IMR-90 (cell line): ENCODE measurements at places on chromosomes 4 and X. TPM values are rescaled to one million over a fixed set of nuclear protein-coding genes. Genes with fewer than 3 reads are reported as not detected.

- no peak for DNase-seq
Measured at GRCh38 chr4:14835288-14835687, 167.0 kb upstream of the CPEB2 start.

GRCh38 chr4:8594097-8595038 lies 1.8 kb downstream of the CPZ start:
- DNase-seq = peak; percentile 72

DNA sequence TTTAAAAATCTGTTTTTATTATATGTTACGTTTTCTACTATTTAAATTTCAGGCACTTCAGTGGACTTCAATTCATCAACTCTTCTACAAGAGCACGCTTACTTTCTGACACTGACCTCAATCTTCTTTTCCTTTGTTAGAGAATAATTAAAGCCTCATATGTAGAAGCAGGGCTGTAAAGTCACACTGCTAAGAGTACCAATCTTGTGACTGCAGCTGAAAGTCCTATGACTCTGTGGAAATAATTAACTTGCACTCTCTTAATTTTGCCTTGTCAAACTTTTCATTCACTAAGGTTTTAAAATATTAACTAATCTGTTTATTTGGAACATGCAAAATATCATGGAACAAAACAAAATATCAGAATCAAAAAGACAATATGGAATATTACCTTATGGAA lies 498.1 kb downstream of the PCDH10 start:
- DNase-seq = no peak

- peak; percentile 80 for DNase-seq
Measured at GRCh38 chr4:142353149-142353738, 492.9 kb downstream of the INPP4B start.

- DNase-seq = no peak
Measured at GRCh38 chrX:130877892-130878341, 25.1 kb downstream of the ENOX2 start.

DNA sequence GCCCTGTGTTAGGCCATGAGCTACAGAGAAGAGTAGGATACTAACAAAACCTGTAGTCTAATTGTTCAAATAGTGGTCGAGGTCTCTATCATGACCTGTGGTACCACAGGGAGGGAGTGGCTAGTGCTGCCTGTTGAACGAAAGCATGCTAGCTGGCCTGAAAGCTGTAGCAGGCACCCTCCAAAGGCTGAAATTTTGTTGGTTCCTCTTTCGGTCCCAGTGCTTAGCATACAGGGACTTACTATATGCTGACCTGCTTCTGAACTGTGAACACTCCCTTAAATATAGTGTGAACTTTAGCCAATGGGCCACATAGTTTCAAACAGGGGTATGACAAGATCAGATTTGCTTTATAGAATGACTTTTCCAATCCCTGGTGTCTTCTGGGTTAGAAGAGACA lies 113.4 kb downstream of the PJA1 start:
- no peak for DNase-seq

DNA sequence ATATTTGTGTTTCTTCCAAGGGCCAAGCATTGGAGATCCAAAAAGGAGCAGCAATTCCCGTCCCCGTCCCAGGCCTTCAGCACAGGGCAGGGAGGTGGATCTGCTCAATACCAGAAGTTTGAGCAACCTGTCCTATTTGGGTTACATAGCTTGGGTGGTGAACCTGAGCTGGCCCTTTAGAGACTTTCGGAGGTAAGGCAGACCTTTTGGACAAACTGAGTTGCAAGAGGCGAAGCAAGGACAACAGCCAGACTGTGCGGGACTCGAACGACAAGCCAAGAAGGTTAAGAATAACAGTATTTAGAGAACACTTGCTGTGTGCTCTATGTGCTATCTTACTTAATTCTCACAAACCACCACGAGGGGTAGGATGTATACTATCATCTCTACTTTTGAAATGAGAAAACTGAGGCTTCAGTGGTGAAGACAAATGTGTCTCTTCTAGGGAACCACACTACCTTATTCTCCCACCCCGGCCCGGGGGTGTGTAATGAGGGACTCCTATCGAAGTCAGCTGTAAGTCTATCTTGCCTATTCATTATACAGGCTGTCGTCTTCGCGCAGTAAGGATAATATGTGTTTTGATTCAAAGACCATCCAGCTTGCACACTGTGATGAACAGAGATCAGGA lies 1.3 kb downstream of the NOP14 start:
- DNase-seq = no peak

Gene VEGFC
- total RNA-seq = 22.9 and 26.9 TPM in 2 replicates

Gene SORBS2
- total RNA-seq = under 0.01 and 0.18 TPM in 2 replicates

- DNase-seq = no peak
Measured at GRCh38 chrX:153439977-153440376, 5.9 kb downstream of the TREX2 start.

DNA sequence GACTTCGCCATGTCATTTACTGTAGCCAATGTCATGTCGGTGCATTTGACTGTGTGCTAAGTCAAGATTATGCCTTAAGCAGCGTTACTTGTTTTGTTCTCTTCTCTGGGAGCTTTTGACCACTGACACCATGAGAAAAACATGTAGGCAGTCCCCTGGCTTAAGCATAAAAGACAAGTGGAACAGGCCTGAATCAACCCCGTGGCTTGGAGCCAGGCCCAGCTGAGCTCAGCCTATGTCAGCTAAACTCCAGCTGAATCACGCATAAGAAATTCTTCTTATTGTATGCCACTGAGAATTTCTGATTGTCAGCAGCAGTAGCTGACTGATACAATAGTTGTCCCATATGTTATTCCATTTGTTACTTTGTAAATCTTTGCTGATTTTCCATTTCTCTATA lies 261.9 kb downstream of the CBLL2 start:
- DNase-seq = peak; percentile 85

Gene WWC2
- 27.4 and 28.1 TPM in 2 replicates for total RNA-seq

Gene SLC38A5
- 12.2 and 12.8 TPM in 2 replicates for total RNA-seq

- no peak for DNase-seq
Measured at GRCh38 chr4:139330283-139330682, 28.0 kb upstream of the NDUFC1 start.

DNA sequence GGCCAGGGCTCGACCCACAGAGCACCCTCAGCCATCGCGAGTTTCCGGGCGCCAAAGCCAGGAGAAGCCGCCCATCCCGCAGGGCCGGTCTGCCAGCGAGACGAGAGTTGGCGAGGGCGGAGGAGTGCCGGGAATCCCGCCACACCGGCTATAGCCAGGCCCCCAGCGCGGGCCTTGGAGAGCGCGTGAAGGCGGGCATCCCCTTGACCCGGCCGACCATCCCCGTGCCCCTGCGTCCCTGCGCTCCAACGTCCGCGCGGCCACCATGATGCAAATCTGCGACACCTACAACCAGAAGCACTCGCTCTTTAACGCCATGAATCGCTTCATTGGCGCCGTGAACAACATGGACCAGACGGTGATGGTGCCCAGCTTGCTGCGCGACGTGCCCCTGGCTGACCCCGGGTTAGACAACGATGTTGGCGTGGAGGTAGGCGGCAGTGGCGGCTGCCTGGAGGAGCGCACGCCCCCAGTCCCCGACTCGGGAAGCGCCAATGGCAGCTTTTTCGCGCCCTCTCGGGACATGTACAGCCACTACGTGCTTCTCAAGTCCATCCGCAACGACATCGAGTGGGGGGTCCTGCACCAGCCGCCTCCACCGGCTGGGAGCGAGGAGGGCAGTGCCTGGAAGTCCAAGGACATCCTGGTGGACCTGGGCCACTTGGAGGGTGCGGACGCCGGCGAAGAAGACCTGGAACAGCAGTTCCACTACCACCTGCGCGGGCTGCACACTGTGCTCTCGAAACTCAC lies 3.6 kb downstream of the MID1IP1 start:
- DNase-seq = no peak

GRCh38 chrX:24231131-24231540 lies 81.6 kb downstream of the ZFX start:
- DNase-seq = peak; percentile 93

Gene GRIA2
- not detected in 2 replicates for total RNA-seq

GRCh38 chrX:38327775-38328081 lies 419 bp upstream of the RPGR start:
- no peak for DNase-seq

DNA sequence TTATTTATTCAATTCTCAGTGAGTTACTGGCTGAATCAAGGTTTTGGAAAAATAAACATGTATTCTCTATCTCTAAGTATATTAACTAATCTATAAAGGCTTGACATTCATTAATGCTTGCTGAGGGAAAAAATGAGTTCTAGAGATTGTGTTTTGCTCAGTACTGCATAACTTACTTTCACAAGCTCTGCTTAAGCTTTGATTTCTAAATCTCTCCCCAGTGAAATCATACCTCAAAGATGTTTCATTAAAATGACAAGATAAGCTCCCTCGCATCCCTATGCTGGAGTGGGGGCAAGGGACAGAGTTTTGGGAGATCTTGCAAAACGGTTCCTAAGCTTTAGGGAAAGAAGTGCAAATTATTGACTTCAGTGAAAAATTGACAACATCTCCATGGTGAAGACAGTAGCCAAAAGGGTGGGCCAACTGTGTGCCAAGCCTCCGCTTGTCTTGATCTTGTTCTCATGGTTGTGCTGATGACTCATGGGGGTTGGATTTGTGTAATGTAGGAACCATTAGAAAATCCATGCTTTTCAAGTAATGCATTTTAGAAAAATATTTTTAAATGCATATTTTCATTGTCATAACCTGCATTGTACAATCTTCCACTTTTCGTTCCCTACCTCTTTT lies 521.4 kb downstream of the RPA4 start:
- DNase-seq = peak; percentile 34

Gene KCND1
- 0.28 and 0.36 TPM in 2 replicates for total RNA-seq

Gene FAM47E
- under 0.01 TPM in 1 of 2 replicates, not detected in the other for total RNA-seq

Gene CT45A5
- total RNA-seq = not detected in 2 replicates

Gene MAGIX
- 0.56 and 0.72 TPM in 2 replicates for total RNA-seq

Gene XKRX
- total RNA-seq = 0.83 and 0.90 TPM in 2 replicates

GRCh38 chrX:3940000-3940610 lies 226.7 kb upstream of the PRKX start:
- peak; percentile 20 for DNase-seq

DNA sequence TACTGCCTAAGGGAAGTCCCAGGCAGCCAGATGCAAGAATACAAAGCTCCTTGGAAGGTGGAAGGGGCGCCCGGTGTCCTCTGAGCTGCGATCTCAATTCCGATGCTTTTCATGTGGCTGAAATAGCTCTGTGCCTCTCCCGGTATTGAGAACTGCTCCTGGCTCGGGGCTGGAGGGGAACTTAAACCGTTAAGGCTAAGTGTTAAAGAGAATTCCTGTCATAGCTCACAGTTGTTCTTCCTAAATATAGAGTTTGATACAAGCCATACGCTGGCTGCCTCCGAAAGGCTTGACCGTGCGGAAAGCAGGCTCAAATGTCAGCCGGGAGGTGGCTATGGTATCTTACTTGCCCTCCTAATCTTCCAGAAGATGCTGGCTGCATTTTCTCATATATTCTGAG lies at the start of gene SMPX:
SMPX (minus strand) TSS at position 157 of the 400 bp plus-strand sequence. CDS start 3,826 bp downstream, outside the sequence.
- DNase-seq = no peak

Gene FATE1
- total RNA-seq = not detected in 2 replicates

Gene SPP1
- 0.18 and 0.28 TPM in 2 replicates for total RNA-seq

- peak; percentile 62 for DNase-seq
Measured at GRCh38 chr4:113952452-113953029, 26.9 kb downstream of the ARSJ start.

Gene NDP
- total RNA-seq = 0.28 and 0.36 TPM in 2 replicates

DNA sequence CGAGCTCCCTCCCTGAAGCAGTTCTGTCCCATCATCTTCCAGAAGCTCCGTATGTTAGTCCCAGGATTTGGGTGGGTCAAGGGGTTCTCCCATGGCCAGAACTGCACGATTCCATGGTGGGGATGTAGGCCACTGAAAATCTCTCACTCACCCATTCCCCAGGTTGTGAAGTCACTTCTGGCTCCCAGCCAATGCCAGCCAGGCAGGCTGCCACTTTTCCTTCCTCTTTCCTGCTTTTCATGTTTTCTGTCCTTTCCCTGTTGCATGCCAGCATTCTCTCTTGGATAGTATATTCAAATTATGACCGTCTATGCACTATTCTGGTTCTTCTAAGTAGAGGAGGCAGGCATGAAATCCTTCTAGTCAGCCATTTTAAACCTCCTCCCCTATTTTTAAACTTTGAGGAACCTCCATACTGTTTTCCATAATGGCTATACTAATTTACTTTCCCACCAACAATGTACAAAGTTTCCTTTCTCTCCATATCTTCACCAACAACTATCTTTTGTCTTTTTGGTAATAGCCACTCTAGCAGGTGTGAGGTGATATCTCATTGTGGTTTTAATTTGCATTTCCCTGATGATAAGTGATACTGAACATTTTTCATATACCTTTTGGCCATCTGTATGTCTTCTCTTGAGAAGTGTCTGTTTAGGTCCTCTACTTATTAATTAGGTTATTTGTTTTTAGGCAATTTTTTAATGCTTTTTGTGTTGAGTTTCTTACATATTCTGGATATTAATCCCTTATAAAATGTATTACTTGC lies 182.1 kb upstream of the TET2 start:
- DNase-seq = no peak

DNA sequence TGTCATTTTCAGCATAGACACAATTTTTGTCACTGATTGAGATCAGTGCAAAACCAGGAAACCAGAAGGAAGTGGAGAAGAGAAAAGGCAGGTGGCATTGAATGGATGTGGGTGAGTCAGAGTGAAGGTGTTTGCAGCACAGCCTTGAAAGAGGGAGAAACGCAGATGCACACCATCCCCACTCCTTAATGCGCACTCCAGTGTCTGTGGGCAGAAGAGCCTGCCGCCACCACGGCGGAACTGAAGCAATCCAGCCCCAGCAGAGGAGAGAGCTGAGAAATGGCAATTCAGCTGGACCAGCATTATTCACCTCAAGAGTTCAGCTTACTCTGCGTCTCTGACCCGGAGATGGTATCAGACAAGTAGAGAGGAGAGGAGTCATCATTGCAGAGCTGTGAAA lies 393.1 kb upstream of the FRG1 start:
- DNase-seq = no peak

Gene ASMTL
- 13.1 and 13.4 TPM in 2 replicates for total RNA-seq
